ENCODE measurements at places on chromosomes 1 and 21.

GRCh38 chr1:68725001-68725752, 228.3 kb upstream of the DEPDC1 start:
- no peak for DNase-seq

GRCh38 chr1:63794939-63795378, 21.1 kb downstream of the ROR1 start:
- no peak for DNase-seq

GRCh38 chr1:62585469-62586155, 11.7 kb upstream of the ANGPTL3 start:
- no peak for DNase-seq

DNA sequence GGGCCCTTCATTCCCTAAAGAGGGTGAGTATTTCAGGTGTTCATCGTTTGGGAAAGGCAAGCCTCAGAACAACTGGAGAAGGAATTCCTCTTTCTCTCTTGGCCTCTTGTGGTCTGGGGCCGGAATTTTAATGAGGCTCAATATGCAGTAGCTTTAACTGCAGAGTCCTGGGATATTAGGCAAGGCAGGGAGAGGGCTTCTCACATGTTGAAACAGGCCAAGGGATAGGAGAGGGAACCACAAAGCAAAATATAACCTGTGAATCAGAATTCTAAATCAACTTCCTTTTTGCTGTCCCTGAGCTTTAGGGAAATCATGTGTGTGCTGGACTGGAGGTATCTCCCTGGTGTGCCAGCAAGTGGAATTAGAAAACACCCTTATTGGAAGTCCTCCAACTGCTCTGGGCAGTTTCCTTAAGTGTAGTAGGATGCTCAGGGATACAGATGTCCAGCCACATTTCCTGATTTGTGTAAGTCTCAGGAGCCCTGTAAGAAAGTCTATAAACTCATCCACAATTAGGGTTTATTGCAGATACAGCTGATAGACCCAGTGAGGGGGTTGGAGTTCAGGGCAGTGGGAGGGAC, 215.8 kb upstream of the ZRANB2 start:
- DNase-seq, result no peak

DNA sequence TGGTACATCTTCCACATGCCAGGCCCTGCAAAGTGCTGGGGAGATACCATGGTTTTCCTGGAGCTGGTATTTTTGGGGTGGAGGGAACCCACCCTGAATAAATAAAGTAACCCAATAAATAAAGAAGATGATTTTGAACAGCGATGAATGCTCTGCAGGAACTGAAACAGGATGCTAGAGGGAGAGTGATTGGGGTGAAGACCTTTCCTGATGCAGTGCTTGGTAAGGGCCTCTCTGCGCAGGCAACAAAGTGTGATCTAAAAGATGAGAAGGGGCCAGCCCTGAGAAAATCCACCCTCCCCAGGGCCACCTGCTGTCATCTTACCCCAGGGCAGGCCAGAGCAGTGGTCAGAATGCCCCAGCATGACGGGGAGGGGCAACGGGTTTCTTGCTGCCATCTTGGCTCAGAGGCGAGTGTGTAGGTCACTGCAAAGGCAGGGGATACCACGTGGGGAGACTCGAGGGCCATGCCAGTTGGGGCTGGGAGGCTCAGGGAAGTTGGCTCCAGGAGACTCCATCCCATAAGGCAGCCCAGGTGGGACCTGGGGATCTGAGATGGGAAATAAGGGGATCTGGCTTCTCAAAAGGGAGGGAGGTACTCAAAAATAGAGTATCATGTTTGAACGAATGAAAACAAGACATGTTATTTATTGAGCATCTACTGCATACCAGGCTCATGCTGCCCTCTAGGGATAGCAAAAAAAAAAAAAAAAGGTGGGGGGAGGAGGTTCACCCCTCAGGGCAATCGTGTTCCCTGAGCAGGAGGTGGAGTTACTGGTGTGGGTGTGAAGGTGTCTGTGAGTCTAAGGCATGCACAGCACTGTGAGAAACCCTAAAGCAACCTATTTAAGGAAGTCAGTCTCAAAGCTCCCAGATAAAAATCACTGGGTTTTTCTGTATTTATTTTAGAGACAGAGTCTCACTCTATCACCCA, 2.8 kb downstream of the SRARP start:
- DNase-seq, result no peak

Measured in activated naive CD4-positive, alpha-beta T cell treated with anti-CD3 and anti-CD28 coated beads, Interleukin-2, amount 10 ng/mL, durations not matched to agents 7 days and 5 days (primary cell).